Activated T-helper 17 cell treated with anti-CD3 and anti-CD28 coated beads, Interleukin-2, amount 50 U/mL, for 72 hours (primary cell): ENCODE measurements at places on chromosomes 12 and 14. TPM values are rescaled to one million over a fixed set of nuclear protein-coding genes. Genes with fewer than 3 reads are reported as not detected.

GRCh38 chr12:57741844-57742738 is 2.7 kb upstream of the TSPAN31 start:
- peak; percentile 74 for ATAC-seq

DNA sequence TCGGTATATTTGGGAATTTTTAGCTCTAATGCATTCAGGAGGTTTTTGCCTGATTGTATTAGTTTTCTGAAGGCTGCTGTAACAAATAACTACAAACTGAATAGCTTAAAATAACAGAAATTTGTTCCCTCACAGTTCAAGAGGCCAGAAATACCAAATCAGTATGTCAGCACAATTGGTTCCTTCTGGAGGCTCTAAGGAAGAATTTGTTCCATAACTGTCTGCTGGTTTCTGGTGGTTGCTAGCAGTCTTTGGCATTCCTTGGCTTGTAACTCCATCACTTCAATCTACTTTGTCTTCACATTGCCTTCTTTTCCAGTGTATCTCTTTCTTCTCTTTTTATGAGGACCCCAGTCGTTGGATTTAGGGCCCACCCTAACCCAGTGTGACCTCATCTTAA is 21.3 kb downstream of the TMTC3 start:
- no peak for ATAC-seq

UBR7 gene
- total RNA-seq, result 37.1 TPM

GRCh38 chr12:125222876-125223275 is 157.6 kb downstream of the AACS start:
- no peak for ATAC-seq

DNA sequence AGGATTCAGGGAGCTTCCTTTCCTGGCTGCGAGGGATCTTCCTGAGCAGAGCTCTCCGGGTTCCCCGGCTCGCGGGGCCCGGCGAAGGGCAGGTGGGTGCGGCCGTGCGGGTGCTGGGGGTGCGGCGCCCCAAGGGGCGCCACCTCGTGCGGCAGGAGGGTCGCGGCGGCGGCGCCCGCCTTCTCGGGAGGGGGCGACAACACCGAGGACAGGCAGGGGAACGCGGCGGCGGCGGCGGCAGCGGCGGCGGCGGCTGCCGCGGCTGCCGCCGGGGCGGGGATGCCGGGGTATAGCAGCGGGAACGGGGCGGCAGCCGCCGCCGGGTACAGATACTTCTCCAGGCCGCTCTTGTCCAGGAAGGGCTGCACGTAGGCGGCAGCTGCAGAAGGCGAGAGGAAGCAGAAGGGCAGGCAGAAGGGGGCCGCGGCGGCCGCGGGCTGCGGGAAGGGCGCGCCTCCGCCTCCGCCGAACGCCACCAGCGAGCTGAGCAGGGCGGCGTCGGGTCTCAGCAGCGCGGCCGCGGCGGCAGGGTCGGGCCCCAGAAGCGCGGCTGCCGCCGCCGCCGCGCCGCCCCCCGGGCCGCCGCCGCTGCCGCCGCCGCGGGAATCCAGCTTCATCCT is 2.7 kb downstream of the BHLHE41 start:
- ATAC-seq, result peak; percentile 41

- ATAC-seq, result peak; percentile 7
Observed at GRCh38 chr14:77026930-77027537, 1.5 kb downstream of the IRF2BPL start.

DNA sequence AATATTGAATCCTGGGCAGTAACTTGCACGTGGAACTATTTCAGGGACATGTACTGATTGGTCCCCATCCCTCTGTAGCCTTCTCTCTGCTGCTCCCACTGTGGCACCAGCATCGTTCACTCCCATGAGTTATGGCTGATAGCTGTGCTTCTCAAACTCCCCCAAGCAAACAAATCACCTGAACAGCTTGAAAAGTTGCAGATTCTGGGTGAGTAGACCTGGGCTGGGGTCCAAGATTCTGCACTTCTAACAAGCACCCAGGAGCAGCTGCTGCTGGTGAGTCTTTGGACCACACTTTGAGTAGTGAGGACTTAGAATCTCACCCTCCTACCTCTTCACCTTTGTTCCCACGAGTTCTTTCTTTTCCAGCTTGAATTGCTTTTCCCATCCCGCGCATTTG is 49.4 kb upstream of the ZFP36L1 start:
- ATAC-seq, result no peak

DNA sequence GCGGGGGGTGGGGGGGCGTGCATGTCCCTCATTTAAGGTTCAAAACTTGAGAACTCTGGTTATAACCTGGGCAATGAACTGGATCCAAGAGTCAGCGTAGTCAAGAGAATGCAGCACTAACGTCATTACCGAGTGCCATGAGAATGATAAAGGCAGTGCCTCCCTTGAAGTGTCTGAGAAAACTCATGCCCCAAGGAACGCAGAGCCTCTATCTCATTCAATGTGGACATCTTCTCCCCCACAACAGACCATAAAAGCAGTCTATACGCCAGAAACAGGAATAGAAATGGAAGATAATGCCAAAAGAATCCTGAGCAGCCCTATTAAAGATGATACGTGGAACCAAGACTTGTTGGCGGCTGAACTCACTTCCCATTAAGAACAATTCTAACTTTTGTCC is 208.6 kb downstream of the MED13L start:
- no peak for ATAC-seq

TBX3 gene
- total RNA-seq, result not detected
